ENCODE measurements at places on chromosomes 1 and 21. TPM values are rescaled to one million over a fixed set of nuclear protein-coding genes. Genes with fewer than 3 reads are reported as not detected.

ERVH48-1 gene
- not detected for total RNA-seq

CFAP107 gene
- total RNA-seq = not detected

UBXN10 gene
- not detected for total RNA-seq

RNF186 gene
- total RNA-seq = not detected

MPL gene
- not detected for total RNA-seq

PEX19 gene
- 47.2 TPM for total RNA-seq

AADACL3 gene
- total RNA-seq = not detected

CFAP74 gene
- not detected for total RNA-seq

GALNT2 gene
- 29.7 TPM for total RNA-seq

PRKAA2 gene
- not detected for total RNA-seq

TMOD4 gene
- total RNA-seq = 1.2 TPM

OR2T35 gene
- 0.49 TPM for total RNA-seq

SELL gene
- 43.6 TPM for total RNA-seq

RGS4 gene
- not detected for total RNA-seq

OR2T11 gene
- total RNA-seq = not detected

GUCA2B gene
- total RNA-seq = not detected

IGSF3 gene
- total RNA-seq = 18.0 TPM
